ENCODE measurements at places on chromosomes 13 and 19. TPM values are rescaled to one million over a fixed set of nuclear protein-coding genes. Genes with fewer than 3 reads are reported as not detected.

- DNase-seq = peak; percentile 83
These were observed 682 bp downstream of the SSBP4 start for GRCh38 chr19:18419699-18420460.

DNA sequence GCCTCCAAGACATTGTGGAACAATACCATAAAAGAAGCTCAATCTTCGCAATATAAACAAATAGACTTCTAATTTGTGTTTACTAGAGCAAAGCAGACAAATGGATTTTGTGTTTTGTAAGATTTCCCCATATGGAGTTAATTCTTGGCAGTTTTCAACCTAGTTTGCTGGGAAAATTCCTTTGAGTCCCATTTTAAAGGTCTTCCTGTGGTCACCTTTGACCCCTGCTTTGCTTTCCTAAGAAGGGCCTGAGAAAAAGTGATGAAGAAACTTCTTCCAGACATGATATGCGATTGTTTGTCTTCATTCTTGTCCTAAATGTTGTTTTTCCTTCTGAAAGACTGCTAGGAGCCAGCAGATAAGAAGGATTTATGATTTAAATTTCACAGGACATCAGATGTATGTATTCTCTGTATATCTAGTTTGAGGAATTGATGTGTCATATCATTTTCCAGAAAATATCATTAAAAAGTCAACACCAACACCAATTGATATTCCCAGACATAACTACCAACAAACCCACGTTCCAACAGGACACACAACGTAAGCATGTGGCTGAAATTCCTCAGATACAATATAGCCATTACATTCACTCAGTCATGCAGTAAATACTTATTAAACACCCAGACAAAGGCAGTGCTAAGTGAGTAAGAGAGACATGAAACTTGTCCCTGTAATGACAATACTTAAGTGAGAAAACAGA, 276.4 kb downstream of the LHFPL6 start:
- DNase-seq = no peak

DNA sequence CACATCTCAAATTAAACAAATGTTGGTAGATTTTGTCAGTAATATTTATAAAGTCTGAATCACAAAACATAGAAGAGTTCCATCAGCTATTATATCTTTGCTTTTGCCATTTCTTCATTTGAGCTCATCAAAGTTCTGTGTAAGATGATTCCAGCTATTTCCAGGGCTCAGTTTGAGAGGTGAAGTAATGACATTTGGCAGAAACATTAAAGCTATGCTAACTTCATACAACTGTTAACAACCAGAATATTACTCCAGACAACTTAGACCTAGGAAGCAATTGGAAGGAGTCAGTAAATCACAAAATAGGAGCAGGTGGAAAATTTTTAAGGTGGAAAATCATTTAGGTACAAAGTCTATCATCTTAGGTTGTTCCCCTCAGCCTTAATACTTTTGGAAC, 76.2 kb upstream of the CSNK1A1L start:
- no peak for DNase-seq

DNA sequence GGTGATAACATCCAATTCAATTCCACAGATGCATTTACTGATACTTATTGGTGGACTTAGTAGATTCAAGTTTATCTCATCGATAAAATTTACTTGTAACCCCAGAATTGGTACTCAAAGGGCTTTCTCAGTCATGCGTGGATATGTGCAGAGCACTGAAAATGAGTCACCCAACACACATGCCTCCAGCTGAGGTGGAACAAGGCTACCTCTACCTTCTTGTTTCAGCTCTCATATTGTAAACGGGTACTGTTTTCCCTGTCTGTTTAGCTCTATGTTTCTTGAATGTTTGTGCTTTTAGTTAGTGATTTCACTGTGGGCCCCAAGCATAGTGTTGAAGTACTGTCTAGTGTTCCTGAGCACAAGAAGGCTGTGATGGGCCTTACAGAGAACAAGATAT, 1.5 kb downstream of the LRRC63 start:
- no peak for DNase-seq

DNA sequence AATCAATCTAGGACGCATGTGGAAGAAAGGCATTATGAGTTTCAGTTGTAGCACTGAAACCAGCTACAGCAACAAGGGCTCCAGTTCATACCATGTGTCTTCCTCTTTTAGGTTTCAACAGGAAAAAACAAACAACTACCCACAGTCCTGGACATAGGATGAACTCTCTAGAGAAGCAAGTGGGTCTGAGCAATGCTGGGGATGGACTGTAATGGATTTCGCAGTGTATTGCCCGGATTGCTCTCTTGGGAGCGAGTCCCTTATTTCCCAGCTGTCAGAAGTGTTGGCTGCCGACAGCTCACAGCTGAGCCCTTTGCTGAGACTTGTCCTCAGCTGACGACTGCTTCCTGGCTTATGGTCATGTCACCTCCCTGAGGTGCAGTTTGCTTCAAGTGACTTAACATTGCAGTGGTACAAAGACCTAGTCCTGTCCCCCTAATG, 12.1 kb upstream of the MYCBP2 start:
- no peak for DNase-seq

Gene SMARCA4
- total RNA-seq = 67.4 TPM
